ENCODE measurements at places on chromosomes 16 and 17.

GRCh38 chr16:30407102-30407803 is at the start of gene ZNF771:
ZNF771 (plus strand) TSS chr16:30407606; CDS start chr16:30408054, 448 bp downstream.
- DNase-seq: peak; percentile 95

DNA sequence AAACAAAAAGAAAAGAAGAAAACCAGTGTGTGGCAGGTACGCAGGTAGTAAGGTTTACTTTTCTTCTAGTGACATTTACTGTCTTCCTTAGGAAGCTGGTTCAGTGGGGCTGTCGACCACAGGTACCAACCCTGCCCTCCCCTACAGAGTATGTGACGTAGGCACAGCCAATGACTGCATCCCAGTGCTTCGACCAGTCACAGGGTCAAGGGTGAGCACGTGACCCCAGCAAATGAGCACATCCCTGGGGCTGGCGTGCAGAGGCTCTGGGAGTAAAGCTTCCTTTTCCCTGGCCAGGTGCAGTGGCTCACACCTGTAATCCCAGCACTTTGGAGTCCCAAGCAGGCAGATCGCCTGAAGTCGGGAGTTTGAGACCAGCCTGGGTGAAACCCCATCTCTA is 38.9 kb upstream of the PLCG2 start:
- DNase-seq: no peak

DNA sequence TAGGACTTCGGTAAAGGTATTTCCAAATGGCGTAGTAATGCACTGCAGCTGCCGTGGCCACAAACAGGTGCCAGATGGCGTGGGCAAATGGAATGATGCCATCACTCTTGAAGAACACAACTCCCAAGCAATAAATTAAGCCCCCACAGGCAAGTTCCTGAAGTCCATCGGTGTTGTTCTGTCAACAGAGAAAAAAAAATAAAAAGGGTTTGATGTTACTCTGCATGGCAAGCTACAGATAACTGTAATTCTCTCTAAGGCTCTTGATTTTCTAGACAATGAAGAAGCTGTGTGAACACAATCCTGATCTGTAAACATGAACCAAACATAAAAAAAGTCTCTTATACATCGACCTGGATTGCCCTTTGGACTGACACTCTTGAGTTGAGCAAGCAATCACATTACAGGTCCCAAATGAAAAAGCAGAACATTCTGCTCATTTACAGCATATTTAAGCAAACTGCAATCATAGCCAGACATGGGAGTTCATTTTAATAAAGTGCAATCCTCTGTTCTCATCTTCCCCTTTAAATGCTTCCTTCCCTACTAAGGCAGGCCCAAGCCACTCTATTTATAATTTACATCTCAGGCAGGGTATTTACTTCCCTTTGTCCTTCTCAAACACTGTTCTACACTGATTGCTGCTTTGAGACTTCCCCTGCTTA is 27.1 kb downstream of the MMD start:
- no peak for DNase-seq

DNA sequence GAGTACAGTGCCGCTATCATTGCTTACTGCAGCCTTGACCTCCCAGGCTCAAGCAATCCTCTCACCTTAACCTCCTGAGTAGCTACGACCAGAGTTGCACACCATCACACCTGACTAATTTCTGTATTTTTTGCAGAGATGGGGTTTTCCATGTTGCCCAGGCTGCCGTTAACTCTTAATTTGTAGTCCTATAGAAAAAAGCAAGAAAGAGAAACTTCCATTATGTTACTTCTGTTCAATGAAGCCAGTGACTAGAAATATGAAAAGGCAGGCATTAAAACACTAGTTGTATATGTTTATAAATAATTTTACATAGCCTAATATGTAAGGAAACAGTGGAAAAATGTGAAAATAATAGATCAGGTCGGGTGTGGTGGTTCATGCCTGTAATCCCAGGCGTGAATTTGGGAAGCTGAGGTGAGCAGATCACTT is 9.7 kb downstream of the RAD51C start:
- no peak for DNase-seq

DNA sequence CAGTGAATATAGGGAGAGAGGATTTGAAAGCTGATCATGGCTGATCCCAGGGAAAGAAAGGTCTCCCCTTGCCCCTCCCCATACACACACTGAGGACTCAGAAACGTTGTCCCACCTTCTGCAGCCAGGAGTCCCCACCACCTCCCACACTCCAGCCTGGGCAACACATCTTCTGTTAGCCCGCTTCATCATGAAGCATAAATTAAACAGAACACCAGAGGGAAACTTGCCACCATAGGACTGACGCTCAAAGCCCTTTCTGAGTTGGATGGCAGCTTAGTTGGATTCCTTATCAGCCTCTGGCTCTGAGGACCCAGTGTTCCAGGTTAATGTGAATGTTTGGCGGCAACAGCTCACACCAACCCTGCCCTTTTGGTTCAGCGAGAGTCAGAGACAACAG is 33.9 kb downstream of the ARHGAP27 start:
- DNase-seq: no peak
